ENCODE measurements at places on chromosomes 5 and 9.
A peak's percentile ranks its signal among the peaks of the same experiment; 100 is the strongest.

- no peak for DNase-seq
These were observed 39.0 kb upstream of the ICE1 start for GRCh38 chr5:5383461-5383860.

- DNase-seq: no peak
These were observed 322.7 kb downstream of the ARHGEF28 start for GRCh38 chr5:73948720-73949119.

GRCh38 chr5:67963789-67964519 lies 251.6 kb upstream of the PIK3R1 start:
- DNase-seq: no peak

- DNase-seq: peak; percentile 19
These were observed 572 bp downstream of the CDK5RAP2 start for GRCh38 chr9:120579139-120580050.

DNA sequence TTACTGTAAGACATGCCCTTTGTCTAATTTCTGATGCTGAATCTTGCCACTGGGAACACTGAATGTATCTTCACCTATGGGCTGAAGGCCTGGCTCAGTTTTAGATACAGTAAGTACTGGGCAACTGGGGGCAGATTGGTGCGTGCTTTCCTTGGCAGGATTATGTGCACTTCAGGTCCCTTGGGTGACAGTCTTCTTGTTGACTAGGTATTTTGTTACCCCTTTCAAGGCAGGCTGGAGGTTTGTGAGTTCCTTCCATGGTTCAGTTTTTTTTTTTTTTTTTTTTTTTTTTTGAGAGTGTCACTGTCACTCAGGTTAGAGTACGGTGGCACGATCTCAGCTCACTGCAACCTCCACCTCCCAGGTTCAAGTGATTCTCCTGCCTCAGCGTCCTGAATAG lies 7.6 kb downstream of the ZMAT2 start:
- no peak for DNase-seq

- DNase-seq: no peak
These were observed 13.5 kb upstream of the NRARP start for GRCh38 chr9:137315581-137316011.

DNA sequence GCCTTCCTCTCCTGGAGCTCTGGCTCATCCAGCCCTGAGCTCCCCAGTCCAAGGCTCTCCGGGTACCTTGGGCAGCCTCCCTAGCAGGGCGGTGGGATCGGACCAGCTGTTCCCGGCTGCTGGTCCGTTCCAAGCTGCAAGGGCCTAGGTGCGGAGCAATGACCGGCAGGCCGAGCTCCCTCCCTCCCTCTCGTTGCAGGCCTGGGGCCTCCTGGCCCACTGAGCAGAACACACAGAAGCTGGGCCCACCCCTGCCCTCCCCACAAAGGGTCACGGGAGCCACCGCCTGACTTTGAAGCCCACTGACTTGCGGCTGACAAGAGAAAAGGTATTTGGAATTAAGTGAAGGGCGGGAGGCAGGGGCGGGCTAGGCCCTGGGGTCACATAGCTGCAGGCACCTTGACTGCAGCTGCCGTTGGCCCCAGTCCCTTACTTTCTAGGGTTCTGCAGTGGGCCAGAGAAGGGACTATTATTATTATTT lies 104.7 kb upstream of the IER5L start:
- DNase-seq: no peak

DNA sequence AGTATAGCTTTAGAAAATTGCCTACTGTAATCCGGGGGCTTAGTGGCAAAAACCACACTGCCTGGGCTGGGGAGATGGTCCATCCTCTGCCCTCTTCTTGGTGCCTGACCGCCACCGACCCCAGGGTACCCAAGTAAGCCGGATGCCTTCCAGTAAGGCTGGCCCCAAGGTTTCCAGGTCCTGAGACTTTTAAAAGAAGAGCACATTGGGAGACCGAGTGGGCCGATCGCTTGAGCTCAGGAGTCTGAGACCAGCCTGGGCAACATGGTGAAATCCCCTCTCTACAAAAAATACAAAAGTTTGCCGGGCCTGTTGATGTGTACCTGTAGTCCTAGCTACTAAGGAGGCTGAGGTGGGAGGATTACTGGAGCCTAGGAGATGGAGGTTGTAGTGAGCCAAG lies 406.7 kb upstream of the IRX4 start:
- DNase-seq: no peak

DNA sequence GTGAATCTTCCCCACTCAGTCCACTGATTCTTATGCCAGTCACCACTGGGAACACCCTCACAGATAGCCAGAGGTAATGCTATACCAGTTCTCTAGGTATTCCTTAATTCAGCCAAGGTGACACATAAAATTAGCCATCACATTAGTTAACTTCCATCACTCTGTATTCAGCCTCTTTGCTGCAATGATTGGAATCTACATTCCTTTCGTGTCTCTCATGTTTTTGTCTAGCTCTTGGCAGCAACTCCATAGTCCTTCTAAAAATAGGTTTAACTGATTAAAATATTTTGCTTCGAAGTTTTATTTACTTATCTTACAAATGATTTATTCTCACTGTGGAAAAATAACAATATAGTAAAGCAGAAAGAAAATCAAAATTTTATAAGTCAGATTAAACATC lies 19.6 kb upstream of the RNF20 start:
- DNase-seq: no peak

- DNase-seq: peak; percentile 75
These were observed 28.8 kb upstream of the TLE4 start for GRCh38 chr9:79542735-79543620.

GRCh38 chr5:111792471-111793058 lies 35.6 kb upstream of the NREP start:
- no peak for DNase-seq

- DNase-seq: no peak
These were observed 82.3 kb downstream of the ATG10 start for GRCh38 chr5:82054004-82054710.

- DNase-seq: no peak
These were observed 9.3 kb downstream of the STOM start for GRCh38 chr9:121360601-121361374.

GRCh38 chr9:98610711-98611110 lies 98.0 kb downstream of the GABBR2 start:
- no peak for DNase-seq

DNA sequence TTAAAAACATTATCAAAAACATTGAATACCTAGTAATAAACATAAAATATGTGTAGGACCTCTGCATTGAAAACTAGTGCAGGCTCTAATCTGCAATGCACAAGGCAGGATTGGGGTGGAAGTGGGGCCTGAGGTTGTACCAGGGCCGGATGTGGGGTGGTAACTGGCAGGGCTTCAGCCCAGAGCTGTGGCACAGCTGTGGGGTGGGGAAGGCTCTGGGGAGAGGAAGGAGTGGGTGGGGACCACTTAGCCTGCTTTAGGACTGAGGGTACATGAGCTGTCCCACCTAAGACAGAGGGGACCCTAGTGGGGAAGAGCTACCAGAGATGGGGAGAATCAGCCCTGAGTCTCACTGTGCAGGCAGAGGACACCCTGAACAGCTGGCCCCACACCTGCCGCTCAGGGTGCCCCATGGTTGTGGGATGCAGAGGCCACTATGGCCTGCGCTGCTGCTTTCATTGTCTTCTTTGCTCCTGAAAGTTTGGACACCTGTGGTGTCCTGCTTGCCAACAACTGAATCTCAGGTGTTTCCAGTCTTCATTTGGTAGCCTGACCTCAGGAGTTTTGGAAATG lies 311.4 kb downstream of the TLE4 start:
- no peak for DNase-seq

DNA sequence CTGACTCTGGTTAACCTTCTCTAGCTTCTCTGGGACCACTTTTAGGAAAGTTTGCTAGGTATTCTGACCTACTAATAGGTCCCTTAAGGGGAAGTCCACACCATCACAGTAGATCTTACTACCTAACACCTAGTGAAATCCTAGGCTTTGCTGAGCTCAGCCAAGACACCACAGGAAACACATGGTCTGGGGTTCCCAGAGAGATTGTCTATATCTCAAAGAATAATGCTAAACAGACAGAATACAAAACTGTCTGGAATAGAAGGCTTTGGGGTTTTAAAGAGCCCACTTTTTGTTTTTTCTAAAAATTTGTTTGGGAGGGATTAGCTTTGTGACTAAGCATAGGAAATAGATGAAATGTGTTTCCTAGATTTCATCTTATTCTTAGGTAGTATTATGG lies 395.1 kb downstream of the ARHGEF28 start:
- no peak for DNase-seq

Data from cerebellar cortex (tissue), 1 donor.